ENCODE measurements at places on chromosomes 13 and 19. TPM values are rescaled to one million over a fixed set of nuclear protein-coding genes. Genes with fewer than 3 reads are reported as not detected.

GRCh38 chr19:29840066-29840950 lies 28.5 kb downstream of the CCNE1 start:
- DNase-seq: no peak

DNA sequence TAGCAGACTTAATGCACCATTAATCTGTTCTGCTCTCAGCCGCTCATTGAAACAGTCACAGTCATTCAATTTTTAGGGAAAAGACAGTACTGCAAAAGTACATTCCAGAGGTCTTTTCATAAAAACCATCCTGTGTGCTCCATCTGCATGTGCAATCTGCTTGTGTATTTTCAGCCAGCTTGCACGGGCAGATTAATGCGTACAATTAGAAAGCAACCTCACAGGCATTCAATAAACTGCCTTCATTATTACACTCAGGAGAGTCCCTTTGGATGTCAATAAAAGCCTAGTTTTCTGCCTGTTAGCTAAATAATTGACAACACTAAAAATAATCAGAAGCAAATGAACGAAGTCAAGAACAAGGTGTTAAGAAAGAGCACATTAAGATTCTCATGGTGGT lies 41.9 kb downstream of the EPSTI1 start:
- DNase-seq: no peak

GRCh38 chr13:76330761-76331160 lies 555.4 kb downstream of the KCTD12 start:
- no peak for DNase-seq

Gene SYDE1
- total RNA-seq: 0.04 TPM

Gene CYP4F2
- total RNA-seq: 0.22 TPM

- DNase-seq: no peak
These were observed 318.4 kb downstream of the DCLK1 start for GRCh38 chr13:35812736-35813135.

- no peak for DNase-seq
These were observed 1.2 kb downstream of the KPNA3 start for GRCh38 chr13:49791315-49791710.

Gene MFSD12
- total RNA-seq: 112 TPM

DNA sequence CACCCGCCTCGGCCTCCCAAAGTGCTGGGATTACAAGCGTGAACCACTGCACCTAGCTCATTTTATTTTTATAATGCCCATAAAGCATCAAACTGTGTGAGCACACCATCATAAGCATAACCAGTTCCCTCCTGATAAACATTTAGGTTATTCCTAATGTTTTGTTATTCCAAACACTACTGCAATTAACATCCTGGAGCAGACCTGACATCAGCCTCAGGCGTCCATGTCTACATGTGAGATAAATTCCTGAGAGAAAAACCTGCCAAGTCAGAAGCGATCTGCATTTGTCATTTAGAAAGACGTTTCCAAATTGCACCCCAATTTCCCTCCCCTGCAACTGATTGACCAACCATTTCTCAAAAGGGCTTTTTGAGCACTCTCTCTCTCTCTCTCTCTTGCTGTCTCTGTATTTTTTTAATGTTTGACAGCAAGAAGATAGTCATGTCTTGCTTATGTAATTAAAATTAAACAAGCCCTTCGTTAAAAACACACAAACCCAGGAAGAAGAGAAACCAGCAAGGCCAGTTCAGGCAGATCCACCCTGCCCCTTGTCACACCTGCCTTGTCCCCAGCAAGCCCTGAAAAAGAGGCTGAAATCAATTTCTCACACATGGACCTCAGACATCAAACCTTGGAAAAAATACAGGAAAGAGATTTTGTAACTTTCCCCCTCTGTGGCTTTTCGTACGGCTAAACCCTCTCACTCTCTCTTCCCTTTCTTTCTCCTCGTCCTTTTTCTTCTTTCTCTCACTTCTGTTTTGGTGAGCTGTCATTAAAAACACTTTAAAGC lies 9.9 kb downstream of the LYPD3 start:
- no peak for DNase-seq

DNA sequence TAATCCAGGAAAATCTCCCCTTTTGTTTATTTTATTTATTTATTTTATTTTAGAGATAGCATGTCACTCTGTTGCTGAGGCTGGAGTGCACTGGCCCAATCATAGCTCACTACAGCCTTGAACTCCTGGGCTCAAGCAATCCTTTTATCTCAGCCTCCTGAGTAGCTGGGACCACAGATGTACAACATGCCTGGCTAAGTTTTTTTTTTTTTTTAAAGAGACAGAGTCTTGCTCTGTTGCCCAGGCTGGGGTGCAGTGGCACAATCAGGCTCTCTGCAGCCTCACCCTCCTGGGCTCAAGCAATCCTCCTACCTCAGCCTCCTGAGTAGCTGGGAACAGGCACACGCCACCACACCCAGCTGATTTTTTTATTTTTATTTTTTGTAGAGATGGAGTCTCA lies 6.3 kb upstream of the PDCD2L start:
- DNase-seq: no peak

Gene LGALS13
- total RNA-seq: not detected

DNA sequence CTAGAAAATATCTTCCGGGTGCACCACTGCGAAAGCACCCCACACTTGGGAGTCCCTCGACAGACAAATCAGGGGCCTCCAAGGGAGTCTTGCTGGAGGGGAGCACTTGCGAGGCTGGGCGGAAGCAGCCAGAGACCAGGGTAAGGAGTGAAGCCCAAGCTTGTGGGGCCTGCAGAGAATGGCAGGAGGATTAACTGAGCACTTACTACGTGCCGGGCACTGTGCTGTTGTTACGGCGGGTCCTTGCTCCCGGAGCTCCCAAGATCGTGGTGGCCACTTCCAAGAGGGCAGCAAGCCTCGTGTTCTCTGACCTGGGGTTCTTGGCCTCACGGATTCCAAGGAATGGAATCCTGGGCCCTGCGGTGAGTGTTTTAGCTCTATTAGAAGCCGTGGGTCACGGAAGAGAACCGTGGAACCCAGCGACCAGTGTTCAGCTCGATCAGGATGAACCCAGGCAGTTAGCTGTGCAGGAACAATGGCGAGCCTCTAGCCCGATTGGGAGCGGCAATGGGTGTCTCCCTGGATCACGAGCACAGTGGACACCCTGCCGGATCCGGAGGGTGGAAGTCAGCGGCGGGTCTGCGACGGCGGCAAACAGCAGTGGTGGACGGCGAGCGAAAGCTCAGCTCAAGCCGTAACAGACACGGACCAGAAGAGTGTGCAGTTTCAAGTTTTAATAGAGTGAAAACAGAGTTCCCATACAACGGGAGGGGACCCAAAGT lies 9.6 kb downstream of the TTYH1 start:
- DNase-seq: no peak

GRCh38 chr19:12670159-12670928 lies 3.7 kb downstream of the WDR83 start:
- no peak for DNase-seq

DNA sequence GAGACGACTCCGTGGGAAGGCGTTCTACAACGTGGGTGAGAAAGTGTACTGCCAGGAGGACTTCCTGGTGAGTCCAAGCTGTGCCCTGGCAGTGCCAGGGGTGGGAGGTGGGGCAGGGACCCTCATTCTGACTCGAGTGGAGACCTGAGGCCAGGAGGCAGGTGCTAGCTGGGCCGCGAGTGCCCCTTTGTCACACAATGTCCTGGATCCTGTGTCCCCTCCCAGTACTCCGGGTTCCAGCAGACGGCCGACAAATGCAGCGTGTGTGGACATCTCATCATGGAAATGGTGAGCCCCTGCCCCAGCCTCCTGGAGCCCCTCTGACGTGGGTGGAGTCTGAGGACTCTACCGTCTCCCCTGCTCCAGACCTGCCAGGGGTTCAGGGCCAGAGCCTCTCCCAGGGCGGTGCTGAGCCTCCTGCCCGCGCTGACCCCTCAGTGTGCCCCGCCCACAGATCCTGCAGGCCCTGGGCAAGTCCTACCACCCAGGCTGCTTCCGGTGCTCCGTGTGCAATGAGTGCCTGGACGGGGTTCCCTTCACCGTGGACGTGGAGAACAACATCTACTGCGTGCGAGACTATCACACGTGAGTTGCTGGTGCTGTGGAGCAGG lies 11.6 kb downstream of the WTIP start:
- no peak for DNase-seq

DNA sequence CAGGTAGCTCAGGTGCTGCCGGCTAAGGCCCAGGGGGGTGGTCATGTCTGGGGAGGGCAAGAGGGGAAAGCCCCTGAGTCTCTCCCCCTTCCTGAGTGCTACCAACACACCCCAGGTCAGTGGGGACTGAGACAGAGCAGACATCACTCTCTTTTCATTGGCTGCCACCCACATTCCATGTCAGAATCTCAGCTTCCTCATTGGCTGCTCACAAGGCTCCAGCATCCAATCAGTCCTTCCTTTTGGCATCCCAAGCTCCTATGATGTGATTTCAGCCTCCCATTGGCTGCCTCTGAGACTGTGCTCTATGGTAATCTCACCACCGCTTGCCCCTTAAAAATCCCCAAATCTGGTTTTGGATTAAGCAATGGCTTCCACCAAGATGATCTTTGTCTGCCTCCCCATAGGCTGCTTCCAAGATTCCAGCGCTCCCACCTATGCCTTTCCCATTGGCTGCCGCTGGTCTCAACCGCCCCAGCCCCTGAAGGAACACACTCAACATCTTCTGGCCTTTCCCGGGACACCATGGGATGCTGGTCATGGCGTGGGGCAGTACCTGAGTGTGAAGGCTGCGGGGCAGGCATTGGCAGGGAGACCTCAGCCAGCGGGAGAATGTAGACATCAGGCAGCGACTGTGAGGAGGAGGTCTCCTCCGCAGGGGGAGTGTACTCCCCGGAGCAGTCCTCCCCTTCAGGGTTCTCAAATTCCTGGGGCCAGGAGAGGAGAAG lies 2.0 kb downstream of the LMTK3 start:
- no peak for DNase-seq

Gene LSR
- total RNA-seq: 83.3 TPM

DNA sequence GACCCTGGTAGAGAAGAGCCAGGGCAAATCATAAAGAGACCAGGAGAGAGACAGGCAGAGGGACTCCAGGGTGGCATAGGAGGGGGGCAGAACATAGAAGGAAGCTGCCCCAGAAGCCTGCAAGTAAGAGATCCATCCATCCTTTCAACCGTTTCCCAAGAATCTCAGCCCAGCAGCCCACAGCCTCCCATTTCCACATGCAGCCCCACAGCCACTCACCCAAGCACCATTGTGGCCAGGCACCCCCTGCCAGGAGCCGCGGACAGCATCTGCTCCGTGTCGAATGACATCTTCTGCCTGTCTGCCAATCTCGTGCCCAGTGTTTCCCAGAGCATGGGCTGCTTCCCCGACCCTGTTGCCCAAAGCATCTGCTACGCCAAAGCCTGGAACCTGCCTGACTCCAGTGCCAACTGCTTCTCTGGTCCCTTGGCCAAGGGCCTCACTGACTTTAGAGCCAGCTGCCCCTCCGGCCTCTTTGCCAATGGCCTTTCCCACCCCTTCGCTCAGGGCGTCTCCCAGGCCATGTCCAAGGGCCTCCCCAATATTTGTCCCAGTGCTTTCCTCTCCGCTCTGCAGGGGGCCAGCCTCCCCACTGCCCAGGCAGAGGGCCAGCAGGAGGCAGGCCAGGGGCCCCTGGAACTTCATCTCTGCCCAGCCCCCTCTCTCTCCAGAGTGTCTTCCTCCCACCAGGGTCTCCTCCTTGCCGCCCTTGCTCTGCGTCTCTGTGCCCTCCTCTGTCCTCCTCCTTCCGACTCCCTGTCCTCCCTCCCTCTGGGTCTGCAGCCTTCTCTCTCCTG lies 420 bp downstream of the DMKN start:
- no peak for DNase-seq

Gene MEIOSIN
- 1.5 TPM for total RNA-seq

- DNase-seq: no peak
These were observed 29.4 kb upstream of the ZNF729 start for GRCh38 chr19:22256856-22257255.

DNA sequence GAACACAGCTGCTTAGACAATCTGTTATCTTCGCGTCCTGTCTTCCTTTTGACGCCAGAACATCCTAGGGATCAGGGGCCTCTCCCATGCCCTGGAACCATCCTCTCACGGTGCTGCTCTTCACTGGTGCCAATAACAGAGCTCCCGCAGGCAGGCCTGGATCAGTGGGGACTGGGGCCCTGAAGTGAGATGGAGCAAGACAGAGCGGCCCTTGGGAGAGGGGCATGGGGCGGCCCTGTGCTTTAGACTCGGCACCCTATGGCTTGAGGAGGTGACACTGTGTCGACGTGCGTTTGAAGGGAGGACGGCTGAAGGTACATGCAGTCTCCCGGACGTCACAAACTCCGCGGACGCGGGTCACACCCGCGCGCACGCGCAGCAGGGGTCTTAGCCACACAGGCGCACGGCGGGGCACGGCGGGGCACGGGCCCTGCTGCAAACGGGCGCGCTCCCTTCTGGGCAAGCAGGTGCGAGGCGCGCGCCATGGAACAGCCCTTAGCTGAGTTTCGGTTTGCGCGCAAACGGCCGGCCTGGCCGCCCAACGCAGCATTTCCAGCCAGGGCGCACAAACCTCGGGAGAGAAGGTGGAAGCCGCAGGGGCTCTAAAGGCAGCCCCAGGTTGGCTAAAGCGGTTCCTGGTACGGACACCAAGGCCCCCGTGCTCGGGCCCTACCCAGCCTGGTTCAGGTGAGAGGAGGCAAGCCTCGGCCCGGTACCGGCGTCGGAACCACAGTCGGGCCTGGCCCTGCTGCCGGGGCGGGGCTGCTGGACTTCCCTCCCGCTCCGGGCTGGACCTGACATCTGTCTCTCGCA lies 16.5 kb upstream of the RNF17 start:
- no peak for DNase-seq

- DNase-seq: no peak
These were observed 789.1 kb upstream of the SLITRK5 start for GRCh38 chr13:86882107-86882506.

DNA sequence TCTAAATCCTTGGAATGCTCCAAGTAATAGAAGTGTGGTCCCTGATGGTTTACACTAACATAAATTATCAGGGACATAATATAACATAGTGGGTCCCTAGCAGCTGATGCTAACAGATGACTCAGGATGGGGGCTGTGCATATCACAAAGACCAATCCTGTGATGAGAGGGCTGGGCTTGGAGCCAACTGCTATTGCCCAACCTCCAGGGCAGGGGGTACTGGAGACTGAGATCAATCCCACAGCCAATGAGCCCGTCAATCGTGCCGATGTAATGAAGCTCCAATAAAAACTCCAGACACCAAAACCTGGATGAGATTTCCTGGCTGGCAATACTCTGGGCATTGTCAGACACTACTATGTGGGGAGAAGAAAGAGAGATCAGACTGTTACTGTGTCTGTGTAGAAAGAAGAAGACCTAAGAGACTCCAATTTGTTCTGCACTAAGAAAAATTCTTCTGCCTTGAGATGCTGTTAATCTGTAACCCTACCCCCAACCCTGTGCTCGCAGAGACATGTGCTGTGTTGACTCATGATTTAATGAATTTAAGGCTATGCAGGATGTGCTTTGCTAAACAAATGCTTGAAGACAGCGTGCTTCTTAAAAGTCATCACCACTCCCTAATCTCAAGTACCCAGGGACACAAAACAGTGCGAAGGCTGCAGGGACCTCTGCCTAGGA lies 33.4 kb downstream of the ABCC4 start:
- peak; percentile 60 for DNase-seq

- DNase-seq: no peak
These were observed 35.0 kb upstream of the KLF2 start for GRCh38 chr19:16289594-16289993.

DNA sequence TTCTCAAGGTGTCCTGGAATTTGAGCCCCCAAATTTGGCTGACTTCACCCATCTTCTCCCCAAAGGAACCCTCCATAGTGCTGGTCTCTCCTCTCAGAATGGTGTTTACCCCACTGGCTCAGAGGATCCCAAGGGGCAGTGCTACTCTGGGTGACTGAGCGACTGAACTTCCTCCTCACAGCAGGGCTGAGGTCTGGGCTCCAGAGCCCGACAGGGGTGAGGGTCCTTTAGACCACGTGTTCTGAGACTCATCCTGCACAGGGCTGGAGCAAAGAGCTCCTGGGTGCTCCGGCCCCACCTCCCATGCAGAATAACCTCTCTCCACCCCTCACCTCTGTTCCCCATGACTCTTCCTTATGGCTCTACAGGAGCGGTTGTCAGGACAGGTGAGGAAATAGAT lies 23.2 kb upstream of the CD33 start:
- no peak for DNase-seq
